RWPE2 (cell line): ENCODE measurements at places on chromosomes 16 and 17.
A peak's percentile ranks its signal among the peaks of the same experiment; 100 is the strongest.

GRCh38 chr16:23905027-23905426, 69.2 kb downstream of the PRKCB start:
- no peak overlapping the region for H3K27ac ChIP-seq
- H3K36me3 ChIP-seq: no peaks in the 10 kb centered on the region
- no peaks in the 10 kb centered on the region for H3K27me3 ChIP-seq

GRCh38 chr16:10077861-10078260, 104.4 kb downstream of the GRIN2A start:
- H3K27ac ChIP-seq: no peak overlapping the region
- H3K27me3 ChIP-seq: no peaks in the 10 kb centered on the region
- H3K36me3 ChIP-seq: no peaks in the 10 kb centered on the region
- no peak overlapping the region for H3K4me3 ChIP-seq
- DNase-seq: no peak
- H3K4me1 ChIP-seq: peaks cover 13% of the 10 kb centered on the region

- H3K27me3 ChIP-seq: no peaks in the 10 kb centered on the region
- no peak for DNase-seq
- no peaks in the 10 kb centered on the region for H3K4me1 ChIP-seq
- no peak overlapping the region for H3K27ac ChIP-seq
- no peak overlapping the region for H3K4me3 ChIP-seq
These were observed 163.8 kb upstream of the GSE1 start for GRCh38 chr16:85449191-85449884.

DNA sequence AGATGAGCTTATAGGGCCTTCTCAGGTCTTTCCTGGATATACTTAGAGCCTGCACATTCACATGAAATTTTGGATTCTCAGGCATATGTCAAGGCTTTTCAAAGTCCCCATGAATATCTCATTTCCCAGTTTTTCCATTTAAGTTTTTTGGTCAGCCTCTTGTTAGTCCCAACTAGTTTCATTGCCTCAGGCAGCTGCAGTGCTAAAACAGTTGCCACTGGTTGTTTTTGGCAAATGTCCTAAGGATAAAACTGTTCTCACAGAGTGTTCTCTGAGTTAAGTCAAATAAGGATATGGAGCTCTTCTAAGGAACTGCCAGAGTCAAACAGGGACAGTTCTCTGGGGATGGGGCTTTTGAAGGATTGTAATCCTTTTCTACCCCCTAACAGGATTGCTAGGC, 39.9 kb upstream of the ABCC11 start:
- no peak for DNase-seq
- no peaks in the 10 kb centered on the region for H3K27me3 ChIP-seq
- H3K36me3 ChIP-seq: peaks cover 61% of the 10 kb centered on the region
- no peak overlapping the region for H3K4me3 ChIP-seq
- H3K27ac ChIP-seq: no peak overlapping the region

- H3K4me1 ChIP-seq: peaks cover 16% of the 10 kb centered on the region
- H3K27ac ChIP-seq: no peak overlapping the region
- no peaks in the 10 kb centered on the region for H3K27me3 ChIP-seq
- no peak for DNase-seq
- H3K36me3 ChIP-seq: peaks cover 5% of the 10 kb centered on the region
- H3K4me3 ChIP-seq: no peak overlapping the region
These were observed 3.3 kb upstream of the PSMD12 start for GRCh38 chr17:67369676-67370075.

GRCh38 chr16:84552135-84552534, 47.7 kb upstream of the MEAK7 start:
- no peak overlapping the region for H3K27ac ChIP-seq
- no peak overlapping the region for H3K4me3 ChIP-seq
- no peaks in the 10 kb centered on the region for H3K27me3 ChIP-seq
- no peaks in the 10 kb centered on the region for H3K36me3 ChIP-seq

DNA sequence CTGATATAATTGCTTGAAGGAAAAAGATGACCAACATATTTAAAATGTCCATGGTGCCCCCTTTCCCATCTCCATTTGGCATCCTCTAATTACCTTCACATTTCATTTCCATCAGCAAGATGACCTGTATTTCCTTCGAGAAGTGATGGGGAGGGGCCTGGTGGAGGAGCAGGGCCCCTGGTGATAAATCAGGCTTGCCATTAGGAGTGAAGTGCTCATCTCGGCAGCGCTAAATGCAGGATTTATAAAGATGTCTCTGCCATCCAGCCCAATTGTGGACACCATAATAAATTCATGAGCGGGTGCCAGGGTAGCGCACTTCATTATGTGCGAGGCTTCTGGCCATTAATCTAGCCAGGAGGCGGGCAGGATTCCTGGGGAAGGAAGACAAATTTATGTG, 101.5 kb upstream of the IRX6 start:
- no peak for DNase-seq
- peaks cover 4% of the 10 kb centered on the region for H3K27me3 ChIP-seq
- H3K4me3 ChIP-seq: no peak overlapping the region
- no peaks in the 10 kb centered on the region for H3K36me3 ChIP-seq
- H3K27ac ChIP-seq: no peak overlapping the region

DNA sequence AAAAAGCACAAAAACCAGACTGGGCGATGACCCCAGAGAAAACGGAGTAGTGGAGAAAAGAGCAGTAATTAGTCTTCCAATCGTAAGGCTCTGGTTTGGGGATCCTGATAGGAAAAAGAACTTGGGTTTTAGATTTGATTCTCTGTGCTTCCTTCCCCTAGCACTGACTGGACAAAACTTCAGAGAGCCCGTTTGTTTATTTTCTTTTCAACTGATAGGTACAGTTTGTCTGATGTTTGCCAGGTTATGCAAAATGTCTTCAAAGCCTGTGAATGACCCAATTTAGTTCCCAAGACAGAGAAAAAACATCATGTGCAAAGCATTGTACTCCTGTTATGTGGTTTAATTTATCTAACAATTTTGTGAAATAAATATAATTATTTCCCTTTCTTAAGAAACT, 151.1 kb upstream of the COX10 start:
- no peaks in the 10 kb centered on the region for H3K4me1 ChIP-seq
- H3K4me3 ChIP-seq: no peak overlapping the region
- H3K36me3 ChIP-seq: no peaks in the 10 kb centered on the region
- no peak for DNase-seq
- no peaks in the 10 kb centered on the region for H3K27me3 ChIP-seq
- H3K27ac ChIP-seq: no peak overlapping the region

- H3K36me3 ChIP-seq: no peaks in the 10 kb centered on the region
- no peaks in the 10 kb centered on the region for H3K27me3 ChIP-seq
- peak; percentile 24 for DNase-seq
- no peak overlapping the region for H3K4me3 ChIP-seq
These were observed 5.4 kb upstream of the KIF18B start for GRCh38 chr17:44952946-44953475.

- H3K4me1 ChIP-seq: peaks cover 13% of the 10 kb centered on the region
- H3K4me3 ChIP-seq: no peak overlapping the region
- no peak for DNase-seq
- peaks cover 5% of the 10 kb centered on the region; the same call in 1 of the 2 replicates for H3K36me3 ChIP-seq
- H3K27ac ChIP-seq: no peak overlapping the region
These were observed 8.6 kb downstream of the HIC1 start for GRCh38 chr17:2063261-2064146.

DNA sequence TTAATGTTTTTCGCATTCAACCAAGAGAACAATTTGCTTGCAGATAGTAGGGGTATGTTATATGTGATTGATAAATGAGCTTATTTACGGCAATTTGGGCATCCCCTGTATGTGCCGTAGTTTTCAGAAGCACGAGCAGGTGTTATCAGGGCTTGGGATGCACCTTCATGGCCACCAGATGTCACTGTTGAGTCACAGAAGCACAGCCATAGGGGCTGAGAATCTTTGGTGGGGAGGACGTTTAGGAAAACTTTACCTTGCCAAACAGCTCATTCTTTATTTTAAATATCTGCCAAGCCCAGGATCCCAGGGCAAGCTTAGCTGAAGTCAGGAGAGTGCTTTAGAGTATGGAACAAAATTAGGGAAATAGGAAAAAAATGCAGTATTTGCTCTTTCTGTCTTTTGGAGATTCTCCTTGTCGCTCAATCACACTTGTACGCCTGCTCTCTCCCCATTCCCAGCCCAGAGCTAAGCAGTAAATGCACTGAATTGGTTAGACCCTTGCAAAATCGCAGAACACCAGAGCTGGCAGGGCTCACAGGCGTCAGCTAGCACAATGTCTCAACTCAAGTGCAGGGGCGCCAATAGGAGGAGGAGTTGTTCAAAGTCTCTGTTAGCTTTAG, 93.6 kb upstream of the MPHOSPH6 start:
- H3K27ac ChIP-seq: no peak overlapping the region
- DNase-seq: no peak
- peaks cover 12% of the 10 kb centered on the region for H3K27me3 ChIP-seq
- no peaks in the 10 kb centered on the region for H3K4me1 ChIP-seq

DNA sequence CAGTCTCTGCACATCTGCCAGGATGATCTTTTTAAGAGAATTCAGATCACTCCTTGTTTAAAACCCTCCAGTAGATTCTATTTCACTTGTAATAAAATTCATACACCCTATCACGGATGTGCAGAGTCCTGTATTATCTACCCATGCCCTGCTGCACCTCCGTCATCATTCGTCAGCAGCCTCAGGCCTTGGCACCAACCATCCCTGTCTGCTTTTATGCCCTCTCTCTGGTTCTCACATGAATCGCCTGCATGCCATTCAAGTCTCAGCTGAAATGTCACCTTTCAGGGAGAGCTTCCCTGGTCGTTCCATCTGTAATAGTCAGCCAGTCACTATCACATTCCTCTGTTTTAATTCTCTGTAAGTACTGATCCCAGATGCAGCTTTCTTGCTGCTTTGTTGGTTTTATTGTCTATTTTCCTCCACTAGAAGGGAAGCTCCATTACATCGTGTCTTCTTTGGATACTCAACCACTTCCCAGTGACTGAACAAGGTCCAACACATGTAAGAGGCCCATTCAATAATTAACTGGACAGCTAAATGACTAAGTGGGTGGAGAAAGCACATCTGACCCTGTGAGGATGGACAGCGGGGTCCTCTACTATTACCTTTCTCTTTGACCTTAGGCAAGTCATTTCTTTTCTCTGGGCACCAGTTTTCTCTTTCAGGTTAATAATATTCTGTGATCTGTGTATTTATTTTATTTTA, 81.2 kb upstream of the GOT2 start:
- H3K4me1 ChIP-seq: no peaks in the 10 kb centered on the region
- DNase-seq: no peak
- H3K36me3 ChIP-seq: no peaks in the 10 kb centered on the region
- no peak overlapping the region for H3K27ac ChIP-seq
- peaks cover 9% of the 10 kb centered on the region for H3K27me3 ChIP-seq
- H3K4me3 ChIP-seq: no peak overlapping the region

DNA sequence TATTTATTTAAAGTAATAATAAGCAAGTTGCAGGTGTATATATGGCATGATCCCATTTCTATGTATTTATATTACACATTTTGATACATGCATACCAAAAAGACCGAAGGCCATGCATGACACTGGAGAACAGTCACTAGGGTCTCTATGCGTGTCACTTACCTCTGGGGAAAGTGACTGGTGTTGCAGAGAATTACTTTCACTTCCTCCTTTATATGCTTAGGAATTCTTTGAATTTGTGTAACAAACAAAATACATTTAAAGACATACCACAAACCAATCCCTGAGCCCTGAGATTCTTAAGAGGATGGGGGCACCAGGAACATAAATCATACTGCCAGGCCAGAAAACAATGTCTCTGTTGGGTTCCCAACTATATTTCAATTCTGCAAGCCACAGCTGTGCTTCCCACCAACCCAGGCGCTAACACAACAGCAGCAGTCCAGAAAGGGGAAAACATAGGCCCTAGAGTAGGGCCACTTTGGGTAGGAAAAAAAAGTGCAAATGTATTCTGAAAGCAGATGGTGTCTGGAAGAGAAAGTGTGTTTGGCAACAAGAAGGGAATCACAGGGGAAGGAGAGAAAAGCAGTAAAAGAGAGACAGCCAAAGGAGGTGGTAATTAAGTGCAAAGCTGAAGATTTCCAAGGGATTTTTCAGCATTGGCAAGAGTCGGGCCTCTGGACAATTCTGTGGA, 24.5 kb upstream of the HYDIN start:
- peaks cover 12% of the 10 kb centered on the region for H3K27me3 ChIP-seq
